ENCODE measurements at places on chromosomes 2 and 18.

GRCh38 chr2:9646196-9647030, 15.6 kb upstream of the YWHAQ start:
- DNase-seq: no peak

DNA sequence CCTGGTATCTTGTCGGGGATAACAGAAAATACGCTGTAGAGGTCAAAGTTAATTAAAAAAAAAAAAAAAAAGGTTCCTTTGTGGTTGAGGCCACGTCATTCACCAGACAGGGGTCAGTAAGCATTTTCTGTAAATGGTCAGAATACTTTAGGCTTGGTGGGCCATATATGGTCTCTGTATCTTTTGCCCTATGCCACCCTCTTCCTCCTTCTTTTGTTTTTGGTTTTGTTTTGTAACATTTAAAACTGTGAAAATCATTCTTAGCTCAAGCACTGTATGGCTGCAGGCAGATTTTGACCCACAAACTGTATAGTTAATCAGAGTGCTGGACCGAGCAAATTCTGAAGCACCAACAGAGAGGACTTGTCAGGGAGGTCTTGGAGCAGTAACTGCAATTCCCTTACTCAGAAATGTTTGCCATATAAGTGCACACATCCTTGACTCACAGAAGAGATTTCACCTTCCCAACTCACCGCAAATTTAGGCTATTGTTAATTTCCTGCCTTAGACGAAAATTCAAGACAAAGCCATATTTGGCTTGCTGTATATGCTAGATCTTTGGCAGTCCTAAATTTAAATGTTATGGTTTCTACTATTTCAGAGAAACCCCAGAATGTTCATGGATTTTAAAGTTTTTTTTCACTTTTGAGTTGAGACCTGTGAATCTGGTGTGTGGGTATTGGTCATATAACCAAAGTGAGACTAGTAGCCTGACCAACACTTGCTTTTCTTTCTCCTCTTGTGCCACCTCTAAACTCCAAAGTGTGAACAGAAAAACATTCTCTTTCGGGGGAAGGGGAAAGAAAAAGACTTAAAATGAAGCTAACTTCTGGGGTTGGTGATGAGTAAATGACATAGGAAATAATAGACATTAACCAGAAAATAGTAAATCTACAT, 65.4 kb downstream of the DOCK10 start:
- no peak for DNase-seq

DNA sequence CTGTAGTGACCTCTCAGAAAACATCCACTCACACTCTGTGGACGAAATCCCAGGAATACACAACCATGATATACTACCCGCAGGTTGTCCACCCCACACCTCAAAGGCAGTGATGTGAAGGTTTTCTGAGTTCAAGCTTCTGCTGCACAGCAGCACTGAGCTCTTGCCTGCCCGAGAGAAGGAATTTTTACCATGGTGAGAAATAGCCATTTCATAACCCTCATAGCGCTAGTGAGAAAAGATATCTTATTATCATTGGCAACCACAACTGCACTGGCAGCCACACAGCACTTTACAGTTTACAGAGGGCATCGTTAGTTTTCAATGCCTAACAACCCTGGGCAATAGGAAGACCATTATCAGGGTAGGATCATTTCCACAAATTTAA, 36.9 kb downstream of the NAPG start:
- no peak for DNase-seq

DNA sequence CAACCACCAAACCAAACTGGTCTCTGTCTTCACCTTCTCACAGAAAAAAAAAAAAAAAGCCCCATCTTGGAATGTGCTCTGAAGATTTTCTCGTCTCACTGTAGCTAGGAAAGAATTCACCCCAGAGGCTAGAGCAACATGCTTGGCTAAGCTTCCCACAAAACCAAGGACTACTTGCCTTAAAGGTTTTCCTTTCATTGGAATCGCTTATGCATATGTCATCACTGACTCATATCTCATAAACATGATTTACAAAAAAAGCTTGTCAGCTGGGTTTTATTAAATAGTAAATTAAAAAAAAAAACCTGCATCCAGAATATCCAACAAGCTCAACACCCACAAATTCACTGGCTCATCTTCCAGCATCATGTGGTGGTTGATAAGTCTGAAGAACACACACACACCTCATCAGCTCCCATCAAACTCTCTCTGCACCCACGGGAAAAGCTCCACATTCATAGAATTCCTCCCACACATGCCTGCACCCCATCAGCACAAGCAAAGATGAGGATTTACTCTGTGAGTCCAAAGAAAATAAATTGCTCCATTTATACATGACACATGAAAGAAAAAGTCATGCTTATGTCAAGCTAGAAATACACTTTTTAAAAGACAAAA, 182.0 kb upstream of the TRIB2 start:
- DNase-seq: no peak

- no peak for DNase-seq
These were observed 1.5 kb downstream of the POU3F3 start for GRCh38 chr2:104855221-104856085.

All from inflammatory macrophage treated with lipopolysaccharide for 1 hour (primary cell).